ENCODE measurements at places on chromosomes 6 and 20.

- DNase-seq = peak; percentile 37
Observed at GRCh38 chr6:34319471-34319885, 70.7 kb upstream of the SMIM29 start.

DNA sequence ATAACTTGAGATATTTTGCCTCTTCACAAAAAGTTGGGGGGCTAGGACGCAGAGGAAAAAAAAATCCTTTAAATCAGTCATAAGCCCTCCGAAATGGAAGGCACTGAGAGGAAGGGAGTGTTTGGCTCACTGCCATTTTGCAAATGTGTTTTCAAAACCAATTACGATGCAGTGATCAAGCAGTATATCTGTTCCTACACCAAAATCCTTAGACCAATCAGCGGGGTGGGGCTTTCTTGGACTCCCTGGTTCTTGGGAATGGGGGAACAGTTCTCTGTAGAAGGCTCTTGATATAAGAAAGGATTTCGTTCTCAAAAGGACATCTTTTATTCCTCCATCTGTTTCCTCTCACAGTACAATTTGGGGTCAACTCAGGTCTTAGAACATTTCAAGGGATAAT lies 478.6 kb upstream of the JARID2 start:
- DNase-seq = no peak

DNA sequence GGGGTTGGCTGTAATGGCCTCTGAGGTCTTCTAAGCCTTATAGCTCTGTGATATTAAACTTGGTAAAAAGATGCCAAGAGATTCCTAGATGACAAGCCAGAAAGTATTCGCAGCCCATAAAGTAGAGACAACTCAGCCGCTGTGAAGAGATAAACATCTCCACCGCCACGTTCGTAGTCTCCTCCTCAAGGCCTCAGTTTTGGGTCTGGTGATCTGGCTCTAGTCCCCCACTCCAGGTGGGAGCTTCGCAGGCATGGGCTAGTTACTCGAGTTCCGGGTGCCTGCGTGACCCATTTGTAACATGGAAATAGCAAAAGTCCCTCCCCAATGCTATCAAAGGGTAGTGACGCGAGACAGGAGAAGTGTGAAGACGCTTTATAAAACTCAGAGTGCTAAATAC lies 28.3 kb upstream of the AFDN start:
- peak; percentile 8 for DNase-seq

DNA sequence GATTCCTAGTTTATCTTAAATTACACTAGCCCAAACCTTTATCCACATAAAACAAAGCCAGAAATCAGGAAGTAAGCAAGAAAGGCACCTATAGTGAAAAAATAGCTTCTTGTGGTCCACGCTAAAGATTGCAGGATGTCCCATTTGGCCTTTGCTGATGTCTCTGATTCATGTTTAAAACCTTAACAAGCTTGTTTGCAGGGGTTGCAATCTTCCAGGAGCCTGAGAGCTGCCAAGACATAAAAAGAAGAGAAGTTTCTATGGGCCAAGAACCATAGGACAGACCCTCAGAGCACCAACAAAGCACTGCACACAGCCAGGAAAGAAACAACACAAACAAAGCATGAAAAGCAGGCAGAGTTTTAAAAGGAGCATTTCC lies 49.4 kb downstream of the ADAT2 start:
- no peak for DNase-seq

GRCh38 chr6:37759221-37760144 lies 60.0 kb upstream of the ZFAND3 start:
- no peak for DNase-seq

GRCh38 chr20:16393836-16394235 lies 179.4 kb downstream of the KIF16B start:
- DNase-seq = no peak

DNA sequence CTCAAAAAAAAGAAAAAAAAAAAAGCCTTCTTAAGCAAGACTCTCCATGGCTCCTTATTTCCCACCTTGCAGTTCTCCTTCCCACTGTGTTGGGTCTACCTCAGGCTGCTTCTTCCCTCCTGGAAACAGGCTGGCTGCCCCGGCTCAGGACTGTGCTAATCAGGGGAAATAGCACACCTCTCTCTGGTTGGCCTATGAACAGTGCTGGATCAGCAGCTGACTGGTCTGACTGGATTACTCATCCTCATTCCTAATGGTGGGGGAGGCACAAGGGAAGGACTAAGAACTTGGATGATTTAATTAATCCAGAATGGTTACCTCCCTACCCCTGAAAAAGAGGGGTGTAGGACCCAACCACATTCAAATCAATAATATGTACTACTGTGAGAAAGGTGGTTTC lies 3.9 kb upstream of the SRSF3 start:
- no peak for DNase-seq

GRCh38 chr6:138830248-138830647 lies 34.4 kb downstream of the ECT2L start:
- no peak for DNase-seq

- DNase-seq = no peak
Observed at GRCh38 chr20:46148313-46149208, 30.4 kb downstream of the CD40 start.

- DNase-seq = no peak
Observed at GRCh38 chr6:157223021-157223430, 100.3 kb downstream of the TMEM242 start.

DNA sequence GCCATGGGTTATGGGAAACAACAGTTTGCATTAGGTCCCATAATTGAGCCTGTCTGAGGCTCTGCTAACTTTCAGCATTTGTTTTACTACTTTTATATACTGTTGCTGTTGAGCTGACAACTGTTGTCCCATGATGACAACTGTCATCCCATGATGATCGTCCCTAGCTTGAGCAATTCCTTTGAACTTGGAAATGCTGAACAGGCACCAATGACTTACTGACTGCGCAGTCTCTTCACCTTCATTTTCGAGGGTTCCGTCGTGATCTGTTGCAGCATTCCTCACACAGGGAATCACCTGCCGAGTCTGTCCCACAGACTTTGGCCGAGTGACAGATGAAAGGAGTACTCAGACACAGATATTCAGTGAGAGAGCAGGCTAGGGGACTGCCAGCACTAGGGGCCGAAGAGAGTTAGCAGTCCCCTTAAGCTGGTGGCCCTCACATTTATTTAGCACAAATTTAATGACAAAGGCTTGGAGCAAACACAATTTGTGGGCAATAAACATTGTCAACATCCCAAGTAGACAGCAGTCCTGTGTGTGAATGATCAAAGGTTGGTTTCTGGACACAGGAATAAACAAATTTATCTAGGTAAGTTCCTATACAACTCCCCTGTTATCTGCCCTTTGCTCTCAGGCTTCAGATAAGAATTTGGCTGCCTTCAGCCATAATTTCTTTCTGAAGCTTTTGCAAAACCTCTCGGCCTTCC lies 10.0 kb upstream of the TBC1D20 start:
- DNase-seq = no peak

- DNase-seq = no peak
Observed at GRCh38 chr6:16653226-16653625, 108.0 kb downstream of the ATXN1 start.

- no peak for DNase-seq
Observed at GRCh38 chr20:16692442-16692841, 37.4 kb upstream of the SNRPB2 start.

DNA sequence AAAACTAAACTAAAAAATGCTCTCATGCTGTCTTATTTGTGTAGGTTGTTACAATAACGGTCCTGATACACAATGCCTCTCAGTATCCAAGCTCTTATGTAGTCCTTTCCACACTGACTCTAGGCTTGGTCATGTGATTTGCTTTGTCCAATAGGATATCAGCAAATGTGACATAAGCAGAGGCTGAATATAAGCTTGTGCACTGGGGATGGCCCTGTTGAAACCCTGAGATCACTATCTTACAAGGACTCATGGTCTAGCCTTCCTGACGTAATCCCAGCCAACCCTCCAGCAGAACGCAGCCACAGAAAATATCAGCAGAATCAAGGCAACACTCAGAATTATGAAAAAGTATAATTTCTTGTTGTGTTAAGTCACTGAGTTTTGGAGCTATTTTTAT lies 145.1 kb upstream of the CCN2 start:
- DNase-seq = no peak

DNA sequence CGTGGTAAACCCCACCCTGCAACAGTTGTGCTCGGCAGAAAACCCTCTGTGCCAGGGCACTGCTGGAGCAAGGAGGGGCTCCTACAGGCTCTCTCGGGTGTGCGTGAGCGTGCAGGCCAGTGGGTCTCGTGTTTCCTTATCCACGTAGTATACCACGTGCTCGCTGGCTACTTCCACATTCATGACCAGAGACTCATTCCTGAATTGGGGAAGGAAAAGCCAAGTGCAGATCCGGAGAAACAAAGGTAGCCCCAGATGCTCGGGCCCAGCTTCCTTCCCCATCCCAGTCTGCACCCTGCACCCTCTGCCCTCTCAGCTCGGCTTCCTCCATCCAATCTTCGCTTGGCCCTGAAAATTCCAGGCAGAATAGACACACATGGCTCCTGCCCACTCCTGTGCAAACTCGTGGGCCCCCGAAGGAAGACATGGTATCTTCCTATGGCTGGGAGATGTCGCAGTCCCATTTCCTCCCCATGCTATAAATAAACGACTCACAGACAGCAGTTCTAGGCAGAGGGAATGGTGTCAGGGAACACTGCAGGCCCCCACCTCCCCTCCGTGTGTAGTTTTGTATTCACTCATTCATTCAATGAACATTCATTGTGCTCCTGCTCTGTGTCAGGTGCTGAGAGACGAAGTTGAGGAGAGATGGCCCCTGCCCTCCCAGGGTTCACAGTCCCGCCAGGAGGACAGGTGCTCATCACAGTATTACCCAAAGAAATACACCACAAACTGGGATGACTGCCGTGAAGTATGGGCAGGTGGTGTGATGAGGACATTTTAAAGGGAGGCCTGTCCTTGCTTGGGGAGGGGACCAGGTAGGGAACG lies 29.6 kb downstream of the NPEPL1 start:
- DNase-seq = peak; percentile 9

DNA sequence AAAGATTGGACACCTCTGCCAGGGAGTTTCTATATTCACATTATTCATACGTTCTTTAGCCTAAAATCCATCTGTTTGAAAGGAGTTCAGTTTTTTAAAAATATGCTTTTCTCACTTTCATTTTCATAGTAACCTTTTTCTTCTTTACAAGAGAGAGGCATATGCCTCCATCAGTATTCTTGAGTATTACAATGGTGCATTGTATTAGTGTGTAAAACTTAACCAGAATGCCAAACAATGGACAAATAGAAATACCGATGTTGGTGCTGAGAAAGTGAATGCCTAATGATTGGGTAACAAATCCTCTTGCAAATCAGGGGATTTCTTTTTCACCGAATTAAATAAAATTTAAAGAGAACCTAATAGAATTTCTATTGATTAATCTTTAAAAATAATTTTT lies 163.2 kb upstream of the LAMA2 start:
- no peak for DNase-seq

- DNase-seq = no peak
Observed at GRCh38 chr6:149331871-149332270, 14.4 kb downstream of the TAB2 start.

- no peak for DNase-seq
Observed at GRCh38 chr6:106413016-106413415, 52.5 kb downstream of the CRYBG1 start.

- no peak for DNase-seq
Observed at GRCh38 chr6:129859524-129859923, 1.6 kb downstream of the TMEM244 start.

Data from mucosa of gallbladder (tissue), 1 donor.